ENCODE measurements at places on chromosomes 5 and 9.

DNA sequence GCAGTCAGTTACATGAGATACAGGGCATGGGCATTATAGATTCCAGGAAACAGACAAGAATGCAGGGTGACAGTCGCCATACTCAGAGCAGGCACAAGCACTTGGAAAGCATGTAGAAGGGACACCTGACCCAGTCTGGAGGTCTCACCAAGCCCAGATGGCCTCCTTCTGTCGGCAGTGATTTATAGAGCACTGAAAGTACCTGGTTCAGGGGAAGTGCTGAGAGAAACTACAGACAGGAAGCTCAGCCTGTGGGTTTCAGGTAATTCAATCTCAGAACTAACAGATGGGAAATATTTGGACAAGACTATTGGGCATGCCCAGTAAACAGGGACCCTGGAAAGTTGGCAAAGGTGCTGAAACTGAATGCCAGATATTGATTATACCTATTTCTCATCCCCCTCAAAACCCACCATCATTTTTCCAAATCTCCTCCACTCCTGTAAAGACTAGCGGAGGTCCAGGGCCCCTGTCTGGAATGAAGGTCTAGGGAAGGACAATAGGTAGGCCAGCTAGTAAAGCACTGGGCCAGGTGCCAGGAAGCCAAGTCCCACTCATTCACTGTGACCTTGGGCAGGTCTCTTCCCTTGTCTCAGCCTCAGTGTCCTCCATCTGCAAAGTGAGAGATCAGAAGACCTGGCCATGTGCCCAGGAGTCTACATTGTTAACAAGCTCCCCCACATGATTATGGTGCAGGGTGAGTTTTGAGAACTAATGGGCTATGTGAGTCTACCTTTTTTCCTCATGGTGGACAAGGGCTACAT is 26.9 kb downstream of the KLHL3 start:
- no peak for DNase-seq

DNA sequence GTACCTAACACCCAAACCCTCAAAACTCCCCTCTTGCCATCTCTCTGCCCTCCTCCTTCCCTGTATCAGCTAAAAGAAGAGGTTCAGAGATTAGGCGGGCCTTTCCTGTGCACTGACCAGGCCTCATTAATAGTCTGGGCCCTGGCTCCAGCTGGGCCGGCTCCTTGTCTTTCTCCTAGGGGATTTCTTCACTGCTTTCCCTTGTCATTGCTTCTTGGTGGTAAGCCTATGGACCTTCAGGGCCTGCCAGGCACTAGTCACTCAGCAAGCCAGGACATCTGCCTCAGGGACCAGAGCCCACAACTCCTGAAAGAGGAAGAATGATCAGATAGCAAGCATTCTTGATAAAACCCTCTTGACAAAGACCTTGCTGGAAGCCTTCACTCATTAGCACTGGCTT is 50.9 kb downstream of the MRRF start:
- DNase-seq, result no peak

DNA sequence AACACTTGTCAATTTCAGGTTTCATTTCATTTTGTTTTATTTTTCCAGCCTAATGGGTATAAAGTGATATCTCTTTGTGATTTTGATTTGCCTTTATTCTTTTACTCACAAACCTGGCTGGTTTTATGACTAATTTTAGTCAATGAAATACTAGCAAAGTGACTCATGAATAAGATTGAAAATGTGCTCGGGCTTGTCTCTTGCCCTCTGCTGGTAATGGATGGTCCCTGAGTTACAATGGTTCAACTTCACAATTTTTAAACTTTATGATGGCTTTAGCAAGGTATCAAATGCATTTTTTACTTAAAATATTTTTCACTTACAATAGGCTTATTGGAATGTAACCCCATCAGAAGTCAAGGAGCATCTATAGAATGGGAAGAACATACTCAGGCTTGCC is 431.4 kb upstream of the CCNG1 start:
- DNase-seq, result no peak

DNA sequence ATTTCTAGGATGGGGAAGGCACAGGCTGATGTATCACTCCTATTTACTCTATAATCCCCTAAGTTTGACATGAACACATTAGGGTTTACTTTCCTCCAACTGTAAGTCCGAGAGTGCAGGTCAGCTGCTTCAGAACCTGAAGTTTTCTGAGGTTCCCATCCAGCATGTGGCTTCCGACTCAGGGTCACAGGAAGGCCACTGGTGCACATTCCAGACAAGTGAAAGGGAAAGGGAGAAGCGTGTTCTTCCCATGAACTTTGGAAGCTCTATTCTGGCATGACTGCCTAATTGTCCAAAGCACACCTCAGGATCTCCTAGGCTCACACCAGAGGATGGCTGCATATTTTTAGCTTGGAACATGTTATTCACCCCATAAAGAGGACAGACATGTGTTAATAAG is 602.6 kb downstream of the SEMA5A start:
- no peak for DNase-seq

GRCh38 chr5:140073296-140073695 is 30.2 kb upstream of the NRG2 start:
- DNase-seq, result no peak

DNA sequence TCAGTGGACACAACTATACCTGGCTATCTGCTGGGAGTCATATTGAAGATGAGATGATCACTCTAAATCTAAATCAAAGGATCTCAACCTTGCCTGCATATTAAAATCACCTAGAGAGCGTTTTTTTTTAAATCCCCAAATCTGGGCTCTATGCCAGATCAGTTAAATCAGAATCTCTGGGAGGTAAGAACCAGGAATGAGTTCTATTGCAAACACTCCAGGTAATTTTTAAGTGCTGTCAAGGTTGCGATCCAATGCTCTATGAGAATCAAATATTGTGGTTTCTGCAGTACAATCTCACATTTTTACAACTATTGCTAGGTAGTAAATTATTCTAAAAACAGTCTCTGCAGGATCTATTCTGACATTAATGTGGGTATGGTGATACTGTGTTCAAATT is 202.3 kb upstream of the OR13F1 start:
- no peak for DNase-seq

DNA sequence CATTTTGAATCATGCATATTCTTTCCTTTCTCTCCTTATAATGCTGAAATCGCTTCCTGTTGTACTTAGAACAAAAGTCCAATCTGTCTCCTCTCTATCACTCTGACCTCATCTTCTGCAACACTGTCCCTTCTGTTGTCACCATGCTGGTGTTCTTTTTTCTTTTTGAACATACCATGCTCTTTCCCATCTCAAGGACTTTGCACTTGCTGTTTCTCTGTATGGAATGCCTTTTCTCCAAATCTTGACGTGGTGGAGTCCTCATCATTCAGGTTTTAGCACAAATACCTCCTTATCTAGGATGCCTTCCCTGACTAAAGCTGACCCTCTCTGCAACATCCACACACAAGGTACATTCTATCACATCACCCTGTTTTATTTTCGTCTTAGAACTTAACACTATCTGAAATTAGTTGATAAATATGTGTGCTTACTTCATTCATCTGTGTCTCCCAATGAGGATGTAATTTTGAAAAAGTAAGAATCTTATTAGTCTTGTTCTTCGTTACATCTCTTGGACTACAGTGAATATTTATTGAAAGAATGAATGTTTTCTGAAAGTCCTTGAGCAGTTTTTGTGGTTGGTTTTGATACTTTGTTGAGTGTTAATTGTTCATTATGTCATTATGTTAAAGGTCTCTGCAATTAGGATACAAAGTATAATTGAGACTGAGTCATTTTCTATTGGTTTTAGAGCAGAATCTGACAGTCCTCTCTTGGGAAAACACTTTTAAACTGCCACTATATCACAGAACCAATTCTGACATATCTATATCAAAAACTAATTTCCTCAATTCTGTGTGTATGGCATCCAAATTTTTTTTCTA is 145.3 kb upstream of the RASA1 start:
- DNase-seq, result no peak

GRCh38 chr5:30572279-30572678 is 621.2 kb upstream of the CDH6 start:
- DNase-seq, result no peak

DNA sequence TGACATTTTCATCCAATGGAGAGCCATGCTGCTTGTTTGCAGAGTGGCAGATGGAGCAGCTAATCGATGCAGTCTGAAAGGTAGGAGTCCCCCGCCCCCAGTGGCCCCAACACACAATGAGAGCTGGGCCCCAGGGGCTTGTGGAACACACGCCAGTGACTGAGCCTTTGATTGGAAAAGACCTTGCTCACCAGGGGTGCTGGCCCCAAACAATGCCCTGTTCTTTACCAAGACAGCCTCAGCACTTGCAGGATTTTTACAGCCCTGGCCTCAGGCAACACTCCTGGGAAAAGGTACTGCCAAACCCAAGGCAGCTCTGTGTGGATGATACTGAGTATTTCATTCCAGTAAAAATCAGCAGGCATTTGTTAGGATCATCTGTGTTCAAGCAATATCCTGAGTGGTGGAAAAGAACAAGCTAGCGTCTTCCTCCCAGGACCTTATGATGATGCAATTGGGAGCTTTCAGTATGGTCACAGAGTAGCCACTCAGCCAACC is 276.8 kb upstream of the CLINT1 start:
- DNase-seq, result no peak
